ENCODE measurements at places on chromosomes 3 and 15.

- DNase-seq: no peak
These were observed 16.6 kb downstream of the KLF15 start for GRCh38 chr3:126340596-126340942.

GRCh38 chr3:159866201-159866746, 122.4 kb upstream of the IL12A start:
- no peak for DNase-seq

DNA sequence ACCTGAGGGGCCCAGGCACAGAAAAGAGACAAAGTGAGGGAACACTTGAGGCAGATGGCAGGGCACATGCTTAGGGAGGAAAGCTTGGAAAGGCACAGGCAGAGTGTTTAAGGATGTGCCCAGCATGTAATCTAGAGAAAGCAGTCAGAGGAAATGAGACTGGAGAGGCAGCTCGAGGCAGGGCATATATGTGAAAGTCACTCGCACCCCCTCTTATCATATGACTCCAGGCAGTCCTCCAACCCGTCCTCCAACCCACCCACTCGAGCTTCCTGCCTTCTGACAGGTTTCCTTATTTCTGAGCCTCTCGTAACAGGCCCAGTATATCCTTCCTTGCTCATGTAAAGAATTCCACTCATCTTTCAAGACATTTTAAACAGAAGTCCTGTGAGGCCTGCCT, 294.0 kb downstream of the SOX2 start:
- no peak for DNase-seq

DNA sequence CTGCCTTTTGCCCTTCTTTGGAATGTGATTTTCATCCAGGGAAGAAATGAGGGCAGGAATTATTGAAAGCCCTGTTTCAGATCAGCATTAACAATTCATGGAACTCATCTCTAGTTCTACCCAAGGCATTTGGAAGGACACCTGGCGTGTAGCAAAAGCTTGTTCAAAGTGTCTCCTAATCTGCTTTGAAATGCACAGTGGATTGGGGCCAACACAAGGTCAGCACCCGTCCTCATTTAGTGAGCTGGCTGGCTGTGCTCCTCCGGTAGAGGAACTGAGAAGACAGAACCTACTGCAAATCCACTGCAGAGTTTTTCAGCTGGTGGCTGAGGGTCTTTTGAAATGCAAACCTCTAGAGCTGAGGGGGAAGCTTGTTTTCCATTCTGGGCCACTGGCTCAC, 141.6 kb upstream of the STT3B start:
- DNase-seq: no peak

DNA sequence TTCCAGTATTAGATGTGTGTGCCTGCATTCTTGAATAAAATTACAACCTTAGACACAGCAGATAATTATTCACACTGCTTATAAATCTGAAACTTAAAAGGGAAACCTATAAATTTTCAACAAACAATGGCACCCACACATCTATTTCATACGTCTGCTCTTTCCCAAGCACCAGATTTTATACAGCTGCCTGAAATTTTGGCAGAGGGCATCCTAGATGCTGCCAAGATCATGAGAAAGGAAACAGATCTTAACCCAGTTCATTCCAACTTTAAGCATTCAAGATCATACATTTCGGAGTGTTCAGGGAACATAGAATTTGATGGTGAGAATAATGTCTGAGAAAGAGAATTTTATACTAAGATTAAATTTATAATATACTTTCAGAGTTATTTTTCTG, 53.1 kb downstream of the CLDN1 start:
- no peak for DNase-seq

- no peak for DNase-seq
These were observed 83.5 kb downstream of the SV2B start for GRCh38 chr15:91183596-91183995.

DNA sequence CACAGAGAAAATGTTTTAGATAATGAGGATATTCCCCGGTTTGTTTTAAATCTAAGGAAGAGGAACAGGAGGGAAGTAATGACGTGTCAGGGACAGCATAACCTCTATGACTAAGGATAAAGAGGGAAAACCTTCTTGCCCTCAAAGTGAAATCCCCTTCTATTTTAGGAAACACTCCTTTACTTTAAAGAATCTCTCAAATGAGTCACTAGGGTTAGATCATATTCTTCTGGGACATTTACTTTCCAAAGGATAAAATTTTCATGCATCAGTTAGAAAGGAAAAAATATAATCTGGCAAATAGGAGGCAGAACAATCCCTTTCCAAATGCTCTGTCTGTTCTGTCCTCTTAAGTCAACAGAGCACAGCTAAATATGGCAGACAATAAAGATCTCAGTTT, 43.2 kb upstream of the UBE2E2 start:
- DNase-seq: no peak

- DNase-seq: no peak
These were observed 12.5 kb upstream of the MYO1E start for GRCh38 chr15:59385171-59385570.

DNA sequence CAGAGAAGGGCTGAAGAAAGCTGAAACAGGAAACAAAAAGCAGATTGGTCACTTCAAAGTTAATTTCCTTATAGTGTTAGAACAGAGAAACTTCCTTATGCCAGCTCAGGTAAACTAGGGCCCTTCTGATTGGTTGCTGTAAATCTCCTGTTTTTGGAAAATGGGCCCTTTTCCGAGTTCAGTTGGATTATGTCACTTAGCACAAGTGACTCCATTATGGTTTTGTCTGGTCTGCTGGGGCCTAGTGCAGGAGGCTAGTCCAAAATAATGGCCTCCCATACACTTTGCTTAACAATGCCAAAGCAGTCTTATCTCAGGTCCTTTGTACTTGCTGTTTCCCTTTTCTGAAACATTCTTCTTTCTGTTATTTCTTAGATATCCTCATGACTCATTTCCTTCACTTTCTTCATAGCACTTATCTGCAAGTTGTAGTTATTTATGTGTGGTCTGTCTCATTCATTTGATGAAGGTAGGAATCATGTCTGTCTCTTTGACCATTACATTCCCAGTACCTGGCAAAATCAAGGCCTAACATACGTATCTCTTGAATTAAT, 7.7 kb upstream of the DCP1A start:
- DNase-seq: no peak

DNA sequence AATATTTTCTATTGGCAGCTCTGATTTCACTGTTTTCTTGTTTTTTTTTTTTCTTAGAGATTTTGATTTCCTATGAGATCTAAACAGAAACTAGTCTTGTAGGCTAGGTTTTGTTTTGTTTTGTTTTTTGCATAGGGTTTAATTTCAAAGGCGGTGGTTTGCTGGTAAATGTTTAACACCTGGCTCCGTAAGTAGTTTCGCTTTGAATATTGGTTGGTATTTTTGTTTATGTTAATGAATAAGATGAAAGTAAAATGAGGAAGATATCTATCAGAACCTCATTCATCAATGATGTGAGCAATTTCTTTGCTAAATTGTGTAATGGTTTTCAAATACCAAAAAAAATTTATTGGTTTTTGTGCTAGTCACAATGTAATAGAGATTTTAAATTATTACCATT, 39.7 kb upstream of the TM4SF1 start:
- DNase-seq: no peak

GRCh38 chr15:48622237-48622636, 23.3 kb downstream of the FBN1 start:
- no peak for DNase-seq

- DNase-seq: no peak
These were observed 62.2 kb upstream of the RGMA start for GRCh38 chr15:93150910-93151881.

GRCh38 chr15:88878720-88879184, 16.6 kb downstream of the HAPLN3 start:
- peak; percentile 83 for DNase-seq

GRCh38 chr15:93973287-93973686, 258.1 kb upstream of the MCTP2 start:
- no peak for DNase-seq

- no peak for DNase-seq
These were observed 17.3 kb upstream of the PLXNA1 start for GRCh38 chr3:126965526-126966080.

DNA sequence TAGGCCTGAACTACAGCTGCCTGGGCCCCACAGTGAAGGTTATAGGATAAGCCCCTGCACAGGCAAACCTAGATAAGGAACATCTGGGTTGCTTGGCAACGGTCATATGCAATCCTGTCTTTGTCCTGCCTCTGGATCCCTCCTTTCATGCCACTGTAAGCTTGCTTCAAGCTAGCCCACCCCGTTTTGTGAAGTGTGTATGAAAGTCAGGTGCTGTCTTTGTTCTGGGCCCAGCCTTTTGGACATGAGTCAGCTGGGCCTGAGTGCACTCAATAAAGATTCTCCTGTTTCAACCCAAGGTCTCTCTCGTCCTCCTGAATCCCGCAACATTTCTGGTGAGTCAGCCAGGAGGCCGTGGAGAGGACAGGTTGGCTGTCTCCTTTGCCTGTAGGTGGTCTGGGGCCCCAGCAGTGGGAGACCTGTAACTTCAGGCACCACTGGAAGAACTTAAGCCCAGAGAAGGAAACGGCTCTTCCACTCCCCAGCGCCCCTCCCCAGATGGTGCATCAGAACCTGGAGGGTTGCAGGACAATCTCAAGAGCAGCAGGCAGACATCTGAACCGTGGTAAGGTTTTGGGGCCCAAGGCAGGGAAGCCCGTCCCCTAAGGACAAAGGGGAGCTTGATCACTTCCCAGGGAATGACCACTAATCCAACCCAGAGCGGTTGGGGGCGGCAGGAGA, 8.3 kb upstream of the SLC9C1 start:
- DNase-seq: no peak

GRCh38 chr15:100042558-100042957, 299.2 kb downstream of the ADAMTS17 start:
- DNase-seq: no peak

DNA sequence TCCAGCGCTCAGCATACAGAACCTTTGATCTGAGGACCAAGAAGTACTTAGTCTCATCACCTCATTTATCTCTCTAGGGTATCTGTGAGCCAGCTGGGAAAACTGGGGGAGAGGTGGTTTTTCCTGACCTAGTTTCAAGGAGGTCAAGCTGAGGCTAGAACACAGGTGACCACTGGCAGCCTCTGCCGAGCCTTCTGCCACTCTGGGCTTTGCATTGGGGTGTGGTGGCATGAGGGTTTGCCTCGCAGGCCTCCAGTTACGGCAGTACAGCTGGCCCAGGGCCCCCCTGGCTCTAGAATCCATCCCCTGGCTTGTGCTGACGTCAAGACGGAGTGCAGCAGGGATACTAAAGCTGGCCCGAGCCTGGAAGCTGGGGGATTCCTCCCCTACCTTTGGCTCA, 34.7 kb upstream of the CDCP1 start:
- DNase-seq: no peak

- DNase-seq: no peak
These were observed 267.7 kb downstream of the XXYLT1 start for GRCh38 chr3:195003006-195003892.

GRCh38 chr3:114892880-114893279, 254.2 kb downstream of the ZBTB20 start:
- DNase-seq: peak; percentile 44

DNA sequence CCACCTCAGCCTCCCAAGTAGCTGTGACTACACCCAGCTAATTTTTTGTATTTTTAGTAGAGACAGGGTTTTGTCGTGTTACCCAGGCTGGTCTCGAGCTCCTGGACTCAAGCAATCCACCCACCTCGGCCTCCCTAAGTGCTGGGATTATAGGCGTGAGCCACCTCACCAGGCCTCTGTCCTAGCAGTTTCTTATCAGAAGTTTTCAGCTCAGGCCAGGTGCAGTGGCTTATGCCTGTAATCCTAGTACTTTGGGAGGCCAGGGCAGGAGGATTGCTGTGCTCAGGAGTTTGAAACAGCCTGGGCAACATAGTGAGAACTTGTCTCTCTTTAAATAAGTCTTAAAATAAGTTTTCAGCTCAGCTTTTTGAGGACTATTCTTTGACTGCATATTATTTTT, 48.4 kb downstream of the SGO1 start:
- no peak for DNase-seq

- no peak for DNase-seq
These were observed 253.6 kb downstream of the CNTN6 start for GRCh38 chr3:1346386-1346785.

GRCh38 chr15:50119063-50120040, at the start of gene ATP8B4:
Gene ATP8B4 (minus strand): TSS chr15:50119233. CDS start chr15:50106966, 12,267 bp downstream.
- DNase-seq: no peak

GRCh38 chr15:62958528-62959363, 83.8 kb upstream of the TPM1 start:
- DNase-seq: no peak

DNA sequence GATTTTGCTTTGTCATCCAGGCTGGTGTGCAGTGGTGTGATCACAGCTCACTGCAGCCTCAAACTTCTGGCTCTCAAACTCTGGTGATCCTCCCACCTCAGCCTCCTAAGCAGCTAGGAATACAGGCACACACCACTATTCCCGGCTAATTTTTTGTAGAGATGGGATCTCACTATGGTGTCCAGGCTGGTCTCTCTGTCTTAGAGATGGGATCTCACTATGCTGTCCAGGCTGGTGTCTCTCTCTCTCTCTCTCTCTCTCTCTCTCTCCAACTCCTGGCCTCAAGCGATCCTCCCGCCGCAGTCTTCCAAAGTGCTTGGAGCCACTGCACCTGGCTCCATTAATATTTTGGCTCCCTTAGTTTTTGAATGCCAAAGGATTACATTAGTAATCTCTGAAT, 17.7 kb downstream of the USF3 start:
- no peak for DNase-seq

GRCh38 chr15:66019368-66019767, 150.1 kb downstream of the RAB11A start:
- DNase-seq: no peak

- DNase-seq: no peak
These were observed 713.2 kb downstream of the NLGN1 start for GRCh38 chr3:174110761-174111160.

DNA sequence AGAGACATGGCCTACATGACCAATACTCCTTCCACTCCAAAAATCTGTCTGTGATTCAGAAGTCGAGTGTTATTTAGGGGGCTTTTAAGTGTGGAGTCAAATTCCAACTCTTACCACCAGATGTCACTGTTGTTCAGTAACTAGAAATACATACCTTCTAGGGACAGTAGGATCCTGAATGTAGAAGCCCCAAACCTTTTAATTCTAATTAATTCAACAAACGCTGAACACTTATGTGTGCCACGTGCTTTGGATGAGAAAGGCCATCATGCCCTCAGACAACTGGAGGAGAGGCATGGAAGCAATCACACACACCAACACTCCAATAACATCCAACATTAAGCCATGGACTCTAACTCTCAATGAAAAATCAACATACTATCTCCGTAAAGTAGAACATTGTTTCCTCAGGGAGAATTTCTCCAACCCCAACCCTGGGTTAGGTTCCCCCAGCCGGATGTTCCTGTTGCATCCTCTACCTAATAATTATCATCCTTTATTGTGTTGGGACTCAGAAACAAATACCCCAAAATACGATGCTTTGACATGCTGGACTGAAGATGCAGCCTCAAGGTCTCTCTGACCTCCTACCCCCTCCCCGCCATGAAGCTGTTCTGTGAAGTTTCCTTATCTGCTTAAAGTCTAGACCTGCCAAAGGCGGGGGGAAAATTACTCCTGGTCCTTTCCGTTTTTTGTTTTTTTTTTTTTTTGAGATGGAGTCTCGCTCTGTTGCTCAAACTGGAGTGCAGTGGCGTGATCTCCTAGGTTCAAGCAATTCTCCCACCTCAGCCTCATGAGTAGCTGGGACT, 8.0 kb upstream of the CCDC13 start:
- DNase-seq: peak; percentile 47

- no peak for DNase-seq
These were observed 171.8 kb downstream of the TMEM108 start for GRCh38 chr3:133209871-133210550.

Measured in NCI-H1694 (cell line).